ENCODE measurements at places on chromosomes 1 and 21.

DNA sequence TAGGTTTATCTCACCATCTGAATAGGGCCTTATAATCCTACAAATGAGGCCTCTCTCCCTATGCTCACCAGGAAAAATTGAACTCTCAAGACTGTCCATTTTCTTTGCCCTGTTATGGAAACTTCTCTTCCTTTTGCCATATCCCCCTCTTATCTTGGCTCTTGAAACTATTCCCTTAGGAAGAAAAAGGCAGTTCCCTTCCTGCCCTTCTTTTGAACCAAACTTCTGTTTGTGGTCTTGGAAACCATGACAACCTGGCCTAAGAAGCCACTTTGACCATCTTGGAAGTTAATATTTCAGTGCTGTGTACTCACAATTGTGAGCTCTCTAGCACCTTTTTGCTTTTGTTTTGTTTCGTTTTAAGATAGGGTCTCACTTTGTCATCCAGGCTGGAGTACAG is 40.0 kb downstream of the ATP2B4 start:
- no peak for DNase-seq

DNA sequence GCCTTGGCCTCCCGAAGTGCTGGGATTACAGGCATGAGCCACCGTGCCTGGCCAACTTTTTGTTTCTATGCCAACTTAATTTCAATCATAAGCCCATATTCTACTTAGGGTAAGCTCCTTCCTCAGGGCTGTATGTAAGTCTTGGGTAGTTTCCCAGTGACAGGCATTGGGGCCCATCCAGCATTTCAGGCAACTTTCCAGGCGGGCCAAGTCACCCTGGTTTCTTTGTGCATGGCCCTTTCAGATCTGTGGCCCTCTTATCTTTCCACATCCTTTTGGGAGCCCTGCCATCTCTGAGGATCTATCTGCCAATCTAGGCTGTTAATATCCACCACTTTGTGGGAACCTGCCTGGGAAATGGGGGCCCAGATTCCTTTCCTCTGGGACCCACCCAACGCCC is 58.7 kb downstream of the TNN start:
- no peak for DNase-seq

GRCh38 chr1:101371259-101371658 is 134.4 kb downstream of the S1PR1 start:
- DNase-seq: no peak

DNA sequence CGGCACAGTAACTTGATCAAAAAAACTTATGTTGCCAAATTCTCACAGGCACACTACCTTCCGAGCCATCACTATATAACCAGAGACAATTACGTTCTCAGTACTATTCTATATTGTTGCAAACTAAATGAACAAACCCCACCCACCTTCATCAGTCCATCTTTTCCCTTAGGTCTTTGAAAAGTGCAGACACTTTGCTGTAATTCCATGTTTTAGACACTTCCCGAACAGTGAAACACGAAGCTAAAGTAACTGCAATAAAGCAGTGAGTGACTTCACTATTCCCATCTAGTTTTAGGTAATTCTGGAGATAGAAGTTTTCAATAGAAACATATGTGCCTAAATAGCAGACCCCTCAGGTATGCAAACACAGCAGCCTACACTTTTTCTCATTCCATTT is 7.7 kb downstream of the SFPQ start:
- no peak for DNase-seq

DNA sequence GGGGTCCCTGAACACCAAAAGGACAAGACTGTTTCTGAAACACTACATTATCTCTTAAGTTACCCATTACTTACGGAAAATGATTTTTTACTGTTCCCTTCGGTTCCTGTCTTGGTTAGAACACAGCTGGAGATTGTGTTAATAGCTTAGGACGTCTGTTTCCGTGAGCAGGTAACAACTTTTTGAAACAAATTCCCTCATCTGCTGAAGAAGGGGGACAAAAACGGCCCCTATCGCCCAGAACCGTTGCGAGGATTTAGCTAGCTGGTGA is 67.8 kb downstream of the SLC35A3 start:
- DNase-seq: no peak

- DNase-seq: no peak
Observed at GRCh38 chr1:51716746-51717145, 99.9 kb downstream of the OSBPL9 start.
